ENCODE measurements at places on chromosomes 4 and X. TPM values are rescaled to one million over a fixed set of nuclear protein-coding genes. Genes with fewer than 3 reads are reported as not detected.

NLGN4X gene
- total RNA-seq, result 0.12 TPM

HTN3 gene
- total RNA-seq, result not detected

ZNF732 gene
- total RNA-seq, result 0.09 TPM

SMPX gene
- total RNA-seq, result not detected

CCNA2 gene
- 0.61 TPM for total RNA-seq

CPLX1 gene
- total RNA-seq, result 0.63 TPM

BMP3 gene
- not detected for total RNA-seq

FANCB gene
- total RNA-seq, result 0.32 TPM

DNA sequence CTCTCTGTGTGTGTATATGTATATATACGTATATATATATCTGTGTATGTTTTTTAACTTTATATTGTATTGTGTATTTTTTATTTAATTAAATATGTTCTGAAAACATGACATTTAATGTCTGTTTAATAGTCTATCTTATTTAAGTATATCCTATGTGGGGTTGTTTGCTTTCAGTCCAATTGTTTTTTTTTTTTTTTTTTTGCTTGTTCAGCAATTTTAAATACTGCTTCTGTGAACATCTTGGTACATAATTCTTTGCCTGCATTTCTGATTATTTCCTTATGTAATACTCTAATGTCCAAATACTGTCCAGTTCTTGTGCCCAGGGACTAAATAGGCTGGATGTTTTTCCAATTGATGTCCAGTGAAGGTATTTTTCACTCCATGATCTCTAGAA lies 45.1 kb upstream of the MAD2L1 start:
- no peaks in the 10 kb centered on the region for H3K36me3 ChIP-seq
- no peaks in the 10 kb centered on the region for H3K4me1 ChIP-seq
- H3K27ac ChIP-seq, result no peak overlapping the region
- H3K4me3 ChIP-seq, result no peak overlapping the region
- DNase-seq, result no peak

DNA sequence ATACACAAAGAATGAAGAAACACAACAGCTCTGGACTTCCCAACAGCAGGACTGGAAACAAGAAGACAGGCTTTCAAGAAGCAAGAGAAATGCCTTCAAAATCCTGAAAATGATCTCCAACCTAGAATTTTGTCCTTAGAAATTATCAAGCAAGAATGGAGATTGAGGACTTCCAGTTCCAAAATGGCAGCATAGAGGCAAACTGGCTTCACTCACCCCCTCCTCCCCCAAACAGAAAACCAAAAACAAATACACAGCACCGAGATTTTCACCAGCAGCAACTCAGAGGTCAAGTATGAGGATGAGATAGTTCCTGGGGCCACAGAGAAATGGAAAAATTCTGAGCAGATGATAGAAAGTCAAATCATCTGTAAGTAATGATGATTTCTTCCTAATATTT lies 40.5 kb upstream of the LRBA start:
- no peaks in the 10 kb centered on the region for H3K36me3 ChIP-seq
- no peaks in the 10 kb centered on the region for H3K27me3 ChIP-seq
- no peak for DNase-seq
- H3K4me3 ChIP-seq, result no peak overlapping the region
- no peaks in the 10 kb centered on the region for H3K4me1 ChIP-seq

- no peak overlapping the region for H3K4me3 ChIP-seq
- no peaks in the 10 kb centered on the region for H3K27me3 ChIP-seq
- no peak overlapping the region for H3K27ac ChIP-seq
- DNase-seq, result no peak
- H3K4me1 ChIP-seq, result no peaks in the 10 kb centered on the region
- H3K36me3 ChIP-seq, result no peaks in the 10 kb centered on the region
Measured at GRCh38 chrX:134418317-134419113, 41.5 kb upstream of the HPRT1 start.

DNA sequence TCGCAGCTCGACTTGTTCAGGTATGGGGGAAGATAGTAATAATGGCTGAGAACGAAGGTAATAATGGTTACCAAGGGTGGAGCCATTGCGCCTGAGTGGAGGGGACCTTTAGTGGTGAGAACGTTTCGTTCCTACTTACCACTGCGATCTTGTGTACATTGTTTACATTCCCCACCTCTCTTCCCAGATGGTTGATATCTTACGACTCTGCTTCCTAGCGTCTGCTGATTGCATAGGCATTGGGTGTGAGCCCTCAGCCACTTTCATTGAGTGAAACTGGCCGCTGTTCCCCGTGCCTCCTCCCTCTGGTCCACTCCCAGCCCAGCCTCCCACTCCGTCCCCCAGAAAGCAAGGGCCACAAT lies 850 bp downstream of the IGBP1 start:
- H3K36me3 ChIP-seq, result no peaks in the 10 kb centered on the region
- peak overlapping the region; percentile 47 for H3K4me3 ChIP-seq
- no peak for DNase-seq
- no peaks in the 10 kb centered on the region for H3K27me3 ChIP-seq
- H3K4me1 ChIP-seq, result peaks cover 8% of the 10 kb centered on the region
- H3K27ac ChIP-seq, result peak overlapping the region; percentile 84

GRCh38 chr4:46992338-46992737 lies 1.0 kb downstream of the GABRA4 start:
- no peaks in the 10 kb centered on the region for H3K4me1 ChIP-seq
- H3K27me3 ChIP-seq, result peaks cover 23% of the 10 kb centered on the region
- H3K4me3 ChIP-seq, result no peak overlapping the region
- H3K27ac ChIP-seq, result no peak overlapping the region
- DNase-seq, result no peak

DNA sequence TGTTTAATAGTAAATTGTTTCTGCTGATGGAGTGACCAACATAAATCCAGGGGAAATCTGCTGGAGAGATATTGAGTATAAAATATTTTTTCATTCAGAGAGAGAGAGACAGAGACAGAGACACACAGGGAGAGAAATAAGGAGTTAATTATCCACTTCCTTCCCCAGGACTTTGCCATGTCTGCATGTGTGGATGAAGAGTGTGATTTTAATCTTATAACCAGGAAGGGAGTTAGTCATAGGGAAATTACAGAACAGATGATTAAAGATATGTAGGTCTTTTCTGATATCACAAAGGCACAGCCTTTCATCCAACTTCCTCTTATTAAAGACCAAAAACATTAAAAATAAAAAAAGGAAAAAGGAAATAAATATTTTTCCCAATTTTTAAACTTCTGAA lies 526.3 kb downstream of the SPRY1 start:
- no peaks in the 10 kb centered on the region for H3K36me3 ChIP-seq
- H3K27me3 ChIP-seq, result no peaks in the 10 kb centered on the region
- no peak overlapping the region for H3K4me3 ChIP-seq
- DNase-seq, result no peak
- H3K4me1 ChIP-seq, result no peaks in the 10 kb centered on the region

GRCh38 chr4:164904941-164905340 lies 28.0 kb downstream of the APELA start:
- H3K27me3 ChIP-seq, result no peaks in the 10 kb centered on the region
- no peak overlapping the region for H3K4me3 ChIP-seq
- H3K4me1 ChIP-seq, result no peaks in the 10 kb centered on the region
- no peak overlapping the region for H3K27ac ChIP-seq
- DNase-seq, result no peak

DNA sequence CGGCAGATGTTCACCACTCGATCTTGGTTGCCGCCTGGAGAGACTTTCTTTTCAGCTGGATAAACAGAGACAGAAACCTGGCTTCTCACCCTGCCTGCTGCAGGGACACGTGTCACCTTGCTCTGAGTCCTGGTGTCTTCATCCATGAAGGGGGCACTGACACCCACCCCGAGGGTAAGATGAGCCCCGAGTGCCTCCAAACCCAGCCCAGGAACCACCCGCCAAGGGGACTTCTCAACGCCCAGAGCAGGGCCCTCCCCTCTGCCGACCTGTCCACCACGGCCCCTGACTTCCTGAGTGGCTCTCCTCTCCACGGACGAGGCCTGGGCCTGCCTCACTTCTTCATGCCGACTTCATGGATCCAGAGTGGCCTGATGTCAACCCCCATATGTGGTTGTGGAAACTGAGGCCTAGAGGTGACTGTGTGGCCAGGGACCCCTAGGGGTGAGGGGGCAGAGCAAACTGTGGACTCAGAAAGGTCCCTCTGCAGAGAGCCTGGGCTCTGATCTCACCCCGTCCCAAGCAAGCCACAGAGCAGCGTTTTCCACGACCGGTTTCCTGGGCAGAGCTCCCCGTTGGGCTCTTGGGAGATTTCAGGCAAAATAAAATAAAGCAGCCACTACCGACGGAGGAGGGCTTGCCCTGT lies 5.1 kb downstream of the ADRA2C start:
- H3K4me1 ChIP-seq, result no peaks in the 10 kb centered on the region
- H3K36me3 ChIP-seq, result no peaks in the 10 kb centered on the region
- H3K27me3 ChIP-seq, result peaks cover 5% of the 10 kb centered on the region
- no peak for DNase-seq

Data from pancreas (tissue), 10 donors.